Right hindlimb (tissue), 1 donor: ENCODE measurements at places on chromosomes 13 and 19.

- DNase-seq: no peak
Measured at GRCh38 chr13:113736258-113736731, 22.7 kb upstream of the TMEM255B start.

- DNase-seq: no peak
Measured at GRCh38 chr13:31038834-31039552, 106.5 kb downstream of the TEX26 start.

DNA sequence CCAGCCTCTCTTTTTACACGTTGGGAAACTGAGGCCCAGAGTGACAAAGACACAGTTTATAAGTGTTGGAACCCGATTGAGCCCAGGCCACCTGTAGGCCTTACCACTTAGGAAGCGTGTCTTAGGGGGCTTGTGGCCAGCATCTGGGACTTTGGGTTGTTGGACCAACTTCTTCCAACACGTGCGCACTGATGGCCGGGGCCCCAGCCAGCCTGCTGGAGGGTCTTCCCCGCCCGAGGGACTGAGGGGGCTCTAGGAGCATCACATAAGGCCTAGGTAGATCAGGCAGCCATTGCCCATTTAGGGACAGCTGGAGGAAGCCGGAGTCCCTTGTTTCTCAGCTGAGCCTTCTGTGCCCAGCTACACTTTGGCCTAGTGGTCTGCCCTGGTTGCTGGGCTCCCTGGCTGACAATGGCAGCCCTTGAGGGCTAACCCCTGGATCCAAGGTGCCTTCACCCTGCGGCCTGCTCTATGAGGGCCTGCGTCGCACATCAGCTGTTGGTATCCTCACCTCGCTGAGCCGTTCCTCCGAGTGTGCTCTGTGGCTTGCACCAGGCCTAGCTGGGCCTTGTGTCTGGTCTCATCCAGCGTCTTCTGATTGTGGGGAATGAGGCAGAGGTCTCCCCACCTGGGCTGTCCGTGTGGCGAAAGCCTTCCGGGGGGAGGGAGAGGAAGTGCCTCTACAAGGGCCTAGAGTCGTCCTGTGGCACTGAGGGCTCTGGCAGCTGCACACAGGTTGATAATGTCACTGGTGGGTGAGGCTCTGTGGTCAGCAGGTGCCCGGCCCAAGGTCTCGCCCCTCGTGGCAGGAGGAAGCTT lies 1.2 kb downstream of the RAB11B start:
- no peak for DNase-seq

DNA sequence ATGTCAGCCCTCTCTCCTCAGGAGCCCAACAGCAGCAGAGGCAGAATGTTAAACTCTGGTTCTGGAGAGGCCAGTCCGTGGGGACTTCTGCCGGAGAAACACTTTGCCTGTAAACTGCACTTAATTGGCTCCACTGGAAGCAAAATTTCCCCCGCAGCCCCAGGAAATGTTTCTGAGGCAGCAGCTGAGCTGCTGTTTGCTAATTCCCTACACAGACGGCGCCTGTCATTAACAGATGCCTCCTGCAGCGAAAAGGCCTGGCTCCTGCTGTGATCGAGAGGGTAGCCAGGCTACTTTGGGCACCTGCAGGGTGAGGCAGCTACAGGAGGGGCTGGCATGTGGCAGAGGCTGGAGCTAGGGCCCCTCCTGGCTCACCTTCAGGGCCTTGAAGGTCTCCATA lies 5.2 kb upstream of the TM6SF2 start:
- DNase-seq: no peak
